Upper lobe of right lung (tissue), 1 donor: ENCODE measurements at places on chromosomes 2 and 18. TPM values are rescaled to one million over a fixed set of nuclear protein-coding genes. Genes with fewer than 3 reads are reported as not detected.

Gene DLGAP1
- 5.4 TPM for total RNA-seq

DNA sequence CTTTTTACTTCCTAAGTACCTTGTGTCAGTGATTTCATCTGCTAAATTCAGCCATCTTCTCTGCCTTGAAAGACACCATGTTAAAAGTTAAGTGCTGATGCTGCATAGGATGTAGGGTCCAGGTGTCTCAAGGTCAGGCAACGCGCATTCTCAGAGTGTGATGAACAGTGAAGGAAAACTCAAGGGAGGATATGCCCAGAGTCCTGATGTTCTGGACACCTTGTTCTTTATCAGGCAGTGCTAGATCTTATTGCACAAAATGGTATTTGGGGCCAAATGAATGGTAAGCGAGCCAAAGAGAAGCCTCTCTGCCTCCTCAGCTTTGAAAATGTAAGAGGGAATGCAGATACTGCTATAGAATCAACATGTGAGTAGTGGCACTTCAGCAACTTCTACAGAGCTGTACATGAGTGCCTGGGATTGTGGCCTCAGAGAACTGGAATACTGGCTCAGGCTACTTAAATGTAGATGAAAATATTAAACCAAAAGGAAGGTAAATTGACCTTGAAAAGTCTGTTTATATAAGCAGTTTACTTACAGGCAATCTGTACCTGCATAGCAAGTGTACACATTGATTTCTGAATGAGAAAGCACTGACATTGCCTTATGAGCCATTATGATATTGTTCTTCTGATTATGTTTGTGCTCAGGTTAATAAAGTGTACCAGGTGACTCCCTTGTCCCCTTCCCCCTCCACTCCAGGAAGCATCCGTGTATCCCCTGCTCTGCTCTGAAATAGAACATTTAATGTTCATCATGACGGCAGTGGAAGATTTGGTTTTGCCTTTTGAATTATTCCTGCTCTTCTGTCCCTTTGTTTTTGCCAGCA, 86.7 kb upstream of the RANBP2 start:
- H3K36me3 ChIP-seq = no peaks in the 10 kb centered on the region
- peaks cover 77% of the 10 kb centered on the region for H3K4me1 ChIP-seq
- no peak overlapping the region for H3K4me3 ChIP-seq
- H3K27ac ChIP-seq = peak overlapping the region; percentile 74

DNA sequence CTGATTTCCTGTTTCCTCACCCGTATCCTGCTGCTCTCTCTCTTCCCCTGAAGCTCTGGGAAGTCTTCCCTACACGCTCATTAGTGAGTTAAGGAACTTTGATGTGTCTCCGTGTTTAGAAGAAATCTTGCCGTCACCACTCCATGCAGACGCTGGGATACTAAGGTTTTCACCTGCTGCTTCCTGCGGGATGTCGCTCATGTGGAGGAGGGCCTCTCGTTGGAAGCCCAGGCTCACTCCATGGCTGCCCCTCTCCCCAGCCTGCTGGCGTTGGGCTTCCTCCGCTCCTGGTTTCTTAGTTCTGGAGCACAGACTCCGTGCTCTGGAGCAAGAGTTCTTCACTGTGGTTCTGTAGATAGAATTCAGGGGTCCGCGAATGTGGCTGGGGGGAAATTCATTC, 326.3 kb downstream of the GBX2 start:
- no peak overlapping the region for H3K4me3 ChIP-seq
- no peak overlapping the region for H3K27ac ChIP-seq
- no peak for DNase-seq
- H3K27me3 ChIP-seq = no peaks in the 10 kb centered on the region

DNA sequence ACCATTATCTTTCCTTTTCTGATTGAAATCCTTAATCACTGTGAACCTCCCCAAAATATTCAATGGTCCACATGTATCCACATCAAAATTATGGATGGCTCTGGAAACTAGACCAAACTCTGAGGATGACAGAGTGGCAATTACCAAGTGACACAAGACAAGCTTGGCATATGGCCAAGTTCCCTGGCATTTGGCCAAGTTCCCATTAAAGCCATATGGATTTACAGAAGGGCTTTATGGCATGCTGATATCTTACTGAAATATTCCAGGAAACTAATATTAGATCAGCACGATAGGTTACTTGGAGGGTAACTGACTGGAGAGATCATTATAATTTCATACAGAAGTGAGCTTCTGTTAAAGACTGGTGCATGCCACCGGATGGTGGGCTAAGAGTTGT, 21.9 kb upstream of the CERS6 start:
- H3K27me3 ChIP-seq = no peaks in the 10 kb centered on the region
- H3K36me3 ChIP-seq = no peaks in the 10 kb centered on the region
- no peaks in the 10 kb centered on the region for H3K4me1 ChIP-seq
- no peak overlapping the region for H3K4me3 ChIP-seq
- DNase-seq = no peak

DNA sequence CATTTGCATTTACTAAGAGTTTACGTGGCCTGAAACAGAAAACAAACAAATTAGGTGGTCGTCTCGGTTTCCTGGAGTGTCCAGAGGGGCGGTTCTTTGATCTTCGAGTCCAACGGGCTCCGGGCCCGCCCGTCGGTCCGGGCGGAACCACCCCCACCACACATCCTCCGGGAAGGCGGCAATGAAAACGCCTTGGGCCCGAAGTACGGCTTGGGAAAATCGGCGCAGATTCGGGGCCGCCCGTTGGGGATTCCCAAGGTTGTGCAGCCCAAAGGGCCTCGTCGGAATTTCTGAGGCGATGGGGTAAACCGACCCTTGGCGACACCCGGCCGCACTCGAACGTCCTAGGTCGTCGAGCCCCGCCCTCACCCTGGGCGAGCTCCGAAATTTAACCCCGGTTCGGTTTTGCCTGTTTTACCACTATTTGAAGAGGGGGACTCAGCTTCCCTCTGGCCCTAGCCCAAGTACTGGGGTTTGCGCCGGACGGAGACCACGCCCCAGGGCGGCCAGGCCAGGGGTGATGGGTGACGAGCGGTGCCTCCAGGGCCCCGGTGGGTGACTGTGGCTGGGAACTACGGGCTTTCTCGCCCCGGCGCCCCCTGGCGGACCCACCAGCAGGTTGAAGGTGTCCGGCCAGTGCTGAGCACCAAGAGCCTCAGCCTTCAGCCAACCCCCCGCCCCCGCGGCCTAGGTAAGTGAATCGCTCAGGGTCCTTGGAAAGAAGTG, 1.9 kb upstream of the CFAP53 start:
- DNase-seq = peak; percentile 92
- peak overlapping the region; percentile 55 for H3K4me3 ChIP-seq
- peaks cover 39% of the 10 kb centered on the region for H3K36me3 ChIP-seq
- H3K27me3 ChIP-seq = no peaks in the 10 kb centered on the region

Gene CD8A
- total RNA-seq = 7.4 TPM

GRCh38 chr2:196353717-196354116, 182.3 kb upstream of the STK17B start:
- H3K27ac ChIP-seq = no peak overlapping the region
- no peaks in the 10 kb centered on the region for H3K27me3 ChIP-seq
- H3K4me1 ChIP-seq = no peaks in the 10 kb centered on the region
- no peak overlapping the region for H3K4me3 ChIP-seq
- H3K36me3 ChIP-seq = no peaks in the 10 kb centered on the region

Gene CDH20
- 0.35 TPM for total RNA-seq

- DNase-seq = no peak
- no peaks in the 10 kb centered on the region for H3K36me3 ChIP-seq
- no peak overlapping the region for H3K27ac ChIP-seq
- H3K4me1 ChIP-seq = no peaks in the 10 kb centered on the region
- no peak overlapping the region for H3K4me3 ChIP-seq
These were observed 13.6 kb upstream of the IL1RN start for GRCh38 chr2:113113807-113114206.

DNA sequence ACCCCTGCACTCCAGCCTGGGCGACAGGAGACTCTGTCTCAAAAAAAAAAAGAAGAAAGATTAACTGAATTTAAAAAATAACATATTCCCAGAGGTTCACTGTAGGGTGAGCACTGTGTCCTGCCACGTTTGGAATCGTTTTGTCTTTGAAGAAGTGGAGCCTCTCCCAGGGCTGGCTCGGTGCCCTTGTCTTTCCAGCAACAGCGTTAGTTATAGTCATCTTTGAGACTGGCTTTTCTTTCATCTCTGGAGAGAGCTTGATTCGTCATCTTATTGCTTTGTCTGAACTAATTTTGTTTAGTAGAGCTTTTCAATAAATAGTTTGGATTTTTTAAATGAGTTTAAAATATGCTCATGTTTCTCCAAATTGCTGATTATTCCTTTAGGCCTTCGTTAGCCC, 50.5 kb downstream of the IMPA2 start:
- no peak overlapping the region for H3K27ac ChIP-seq
- H3K27me3 ChIP-seq = no peaks in the 10 kb centered on the region
- no peak for DNase-seq
- peaks cover 22% of the 10 kb centered on the region for H3K36me3 ChIP-seq
- no peak overlapping the region for H3K4me3 ChIP-seq
- H3K4me1 ChIP-seq = no peaks in the 10 kb centered on the region

DNA sequence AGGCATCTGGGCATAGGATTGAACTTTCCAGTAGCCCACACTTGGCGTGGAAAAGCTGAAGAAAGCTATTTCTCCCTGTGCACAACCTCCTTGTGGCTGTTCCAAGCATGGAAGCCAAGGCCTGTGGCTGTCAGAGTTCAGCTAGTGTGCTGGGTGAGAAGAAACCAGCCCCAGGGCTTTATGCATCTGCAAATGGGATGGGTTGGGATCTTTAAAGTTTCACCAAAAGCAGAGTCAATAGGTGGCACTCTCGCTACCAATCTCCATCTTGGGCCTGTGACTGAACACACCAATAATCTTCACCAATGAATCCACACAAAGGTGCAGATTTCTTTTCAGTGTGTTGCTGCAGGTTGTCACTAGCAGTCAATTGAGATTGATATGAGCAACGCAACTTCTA, 542.8 kb downstream of the NRXN1 start:
- H3K4me3 ChIP-seq = no peak overlapping the region
- H3K4me1 ChIP-seq = peaks cover 7% of the 10 kb centered on the region
- DNase-seq = no peak
- no peaks in the 10 kb centered on the region for H3K27me3 ChIP-seq

Gene NPPC
- total RNA-seq = not detected

Gene WNT10A
- total RNA-seq = 0.90 TPM

GRCh38 chr2:96225016-96225533, 16.4 kb upstream of the STARD7 start:
- H3K27me3 ChIP-seq = no peaks in the 10 kb centered on the region
- H3K4me3 ChIP-seq = no peak overlapping the region
- H3K4me1 ChIP-seq = no peaks in the 10 kb centered on the region
- no peak for DNase-seq
- H3K27ac ChIP-seq = peak overlapping the region; percentile 7

- H3K27ac ChIP-seq = no peak overlapping the region
- H3K4me1 ChIP-seq = no peaks in the 10 kb centered on the region
- H3K27me3 ChIP-seq = no peaks in the 10 kb centered on the region
- no peak overlapping the region for H3K4me3 ChIP-seq
- peak; percentile 54 for DNase-seq
These were observed 95.6 kb upstream of the CTDP1 start for GRCh38 chr18:79583984-79584401.

DNA sequence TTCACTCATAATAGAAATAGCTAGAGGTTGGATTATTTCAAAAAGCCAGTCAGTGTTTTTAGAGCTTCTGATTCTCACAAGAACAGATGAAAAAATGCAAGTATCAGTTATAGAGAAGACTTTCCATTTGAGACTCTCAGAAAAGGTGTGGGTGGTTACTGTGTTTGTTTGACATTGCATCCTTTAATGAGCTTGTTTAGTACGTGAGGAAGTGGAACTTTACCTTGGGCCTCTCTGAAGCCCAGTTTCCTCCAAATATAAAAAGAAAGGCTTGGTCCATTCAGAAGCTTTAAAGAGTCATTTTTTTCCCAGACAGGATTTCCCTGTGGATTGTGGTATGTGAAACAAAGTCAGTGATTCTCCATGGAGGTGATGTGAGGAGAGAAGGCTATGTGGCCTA, 89.9 kb upstream of the RANBP2 start:
- no peaks in the 10 kb centered on the region for H3K36me3 ChIP-seq
- H3K27me3 ChIP-seq = no peaks in the 10 kb centered on the region
- no peak overlapping the region for H3K4me3 ChIP-seq
- DNase-seq = no peak
- peaks cover 74% of the 10 kb centered on the region for H3K4me1 ChIP-seq

Gene ASXL3
- 1.3 TPM for total RNA-seq

Gene NBAS
- 38.8 TPM for total RNA-seq

DNA sequence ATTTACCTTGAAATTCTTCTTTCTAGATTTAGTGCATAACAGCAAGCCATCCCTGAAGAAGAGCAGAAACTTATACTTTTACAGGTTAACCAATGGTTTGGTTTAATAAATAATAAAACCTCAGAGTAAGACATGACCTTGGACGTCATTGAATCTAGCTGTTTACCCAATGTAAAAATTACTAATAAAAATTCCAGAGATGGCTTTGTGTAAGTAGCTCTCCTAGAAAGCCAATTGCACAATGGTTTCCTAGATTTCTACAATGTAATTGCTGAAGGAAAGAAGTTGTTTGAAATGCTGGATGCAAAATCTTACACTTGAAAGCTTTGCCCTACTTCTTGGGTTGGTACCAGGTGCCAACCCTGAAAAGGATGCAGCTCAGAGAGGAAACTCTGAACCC, 1.5 kb downstream of the XDH start:
- H3K27ac ChIP-seq = no peak overlapping the region
- H3K4me3 ChIP-seq = no peak overlapping the region
- H3K4me1 ChIP-seq = no peaks in the 10 kb centered on the region
- no peaks in the 10 kb centered on the region for H3K27me3 ChIP-seq
- DNase-seq = no peak

Gene RUFY4
- total RNA-seq = not detected

DNA sequence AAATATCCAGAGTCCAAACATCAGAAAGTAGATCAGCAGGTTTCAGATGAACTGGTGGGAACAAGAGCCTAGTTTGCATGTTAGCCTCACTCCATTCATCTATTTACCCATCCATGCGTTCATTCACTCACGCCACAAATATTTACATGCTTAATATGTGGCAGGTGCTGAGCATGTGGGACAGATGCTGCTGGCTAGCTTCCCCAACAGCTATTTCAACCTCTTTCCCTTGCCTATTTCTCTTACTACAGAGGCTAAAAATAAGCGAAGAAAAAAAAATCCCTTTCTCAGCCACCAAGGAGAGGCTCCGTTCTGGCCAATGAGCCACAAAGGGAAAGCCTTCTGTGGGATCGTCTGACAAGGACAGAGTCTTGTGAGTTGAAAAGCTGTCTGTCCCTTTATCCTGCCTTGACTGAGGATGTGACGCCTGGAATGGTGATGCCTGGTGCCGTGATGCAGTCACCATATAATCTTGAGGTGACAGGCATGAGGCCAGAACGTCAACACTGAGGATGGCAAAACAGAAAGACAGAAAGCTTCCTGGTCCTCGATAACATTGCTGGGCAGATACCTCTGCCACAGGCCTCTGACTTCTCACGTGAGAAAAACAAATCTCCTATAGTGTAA, 78.2 kb downstream of the KCTD1 start:
- no peaks in the 10 kb centered on the region for H3K36me3 ChIP-seq
- no peaks in the 10 kb centered on the region for H3K4me1 ChIP-seq
- no peak overlapping the region for H3K4me3 ChIP-seq
- DNase-seq = no peak
- no peak overlapping the region for H3K27ac ChIP-seq

Gene CHST9
- total RNA-seq = 0.03 TPM

Gene CNTNAP5
- total RNA-seq = not detected

GRCh38 chr2:216721141-216721540, 25.8 kb upstream of the IGFBP5 start:
- H3K4me1 ChIP-seq = no peaks in the 10 kb centered on the region
- H3K27me3 ChIP-seq = no peaks in the 10 kb centered on the region
- no peak overlapping the region for H3K4me3 ChIP-seq
- no peak overlapping the region for H3K27ac ChIP-seq
- no peaks in the 10 kb centered on the region for H3K36me3 ChIP-seq
- no peak for DNase-seq
